ENCODE measurements at places on chromosomes 2 and 18. TPM values are rescaled to one million over a fixed set of nuclear protein-coding genes. Genes with fewer than 3 reads are reported as not detected.

The C18orf32 gene
- polyA plus RNA-seq: 573 TPM

The ADD2 gene
- polyA plus RNA-seq: 52.5 TPM

The IL36B gene
- not detected for polyA plus RNA-seq

The PIEZO2 gene
- 0.12 TPM for polyA plus RNA-seq

The CRYGD gene
- polyA plus RNA-seq: not detected

The KATNAL2 gene
- polyA plus RNA-seq: 1.4 TPM

The CNDP1 gene
- polyA plus RNA-seq: 2.1 TPM

The NR4A2 gene
- polyA plus RNA-seq: 0.48 TPM

The PTH2R gene
- not detected for polyA plus RNA-seq

The SPIRE1 gene
- polyA plus RNA-seq: 23.7 TPM

The FEV gene
- polyA plus RNA-seq: not detected

The PPIL3 gene
- polyA plus RNA-seq: 78.1 TPM

The CTIF gene
- polyA plus RNA-seq: 50.2 TPM

The FAM124B gene
- polyA plus RNA-seq: not detected

The ASB18 gene
- polyA plus RNA-seq: not detected

The IL1RN gene
- polyA plus RNA-seq: not detected

The RAB27B gene
- polyA plus RNA-seq: 53.4 TPM

The DNER gene
- polyA plus RNA-seq: 310 TPM

The KIAA2012 gene
- not detected for polyA plus RNA-seq

The THAP4 gene
- polyA plus RNA-seq: 30.8 TPM

The ACOXL gene
- polyA plus RNA-seq: 0.12 TPM

The EGR4 gene
- polyA plus RNA-seq: not detected

The GDF7 gene
- polyA plus RNA-seq: 0.62 TPM

The UPP2 gene
- 0.16 TPM for polyA plus RNA-seq

The FAM228A gene
- 2.6 TPM for polyA plus RNA-seq

The LONRF2 gene
- 20.9 TPM for polyA plus RNA-seq

The SCG2 gene
- 30.5 TPM for polyA plus RNA-seq

The NEU2 gene
- polyA plus RNA-seq: not detected

The ARHGEF33 gene
- polyA plus RNA-seq: 2.5 TPM

The LYPD6B gene
- 7.7 TPM for polyA plus RNA-seq

The SPP2 gene
- polyA plus RNA-seq: not detected

The LHCGR gene
- not detected for polyA plus RNA-seq

The HDAC4 gene
- 3.4 TPM for polyA plus RNA-seq

The CD226 gene
- 0.11 TPM for polyA plus RNA-seq

The NDUFS1 gene
- polyA plus RNA-seq: 124 TPM

The ST8SIA3 gene
- polyA plus RNA-seq: 27.4 TPM

The MYL12A gene
- 57.9 TPM for polyA plus RNA-seq

The CREG2 gene
- polyA plus RNA-seq: 1.2 TPM

The ALPP gene
- not detected for polyA plus RNA-seq

The IHH gene
- not detected for polyA plus RNA-seq

The CHPF gene
- 28.6 TPM for polyA plus RNA-seq

The KLHL41 gene
- polyA plus RNA-seq: 2.7 TPM

The IL1F10 gene
- not detected for polyA plus RNA-seq

The ZAP70 gene
- not detected for polyA plus RNA-seq
